ENCODE measurements at places on chromosomes 3 and 15.

DNA sequence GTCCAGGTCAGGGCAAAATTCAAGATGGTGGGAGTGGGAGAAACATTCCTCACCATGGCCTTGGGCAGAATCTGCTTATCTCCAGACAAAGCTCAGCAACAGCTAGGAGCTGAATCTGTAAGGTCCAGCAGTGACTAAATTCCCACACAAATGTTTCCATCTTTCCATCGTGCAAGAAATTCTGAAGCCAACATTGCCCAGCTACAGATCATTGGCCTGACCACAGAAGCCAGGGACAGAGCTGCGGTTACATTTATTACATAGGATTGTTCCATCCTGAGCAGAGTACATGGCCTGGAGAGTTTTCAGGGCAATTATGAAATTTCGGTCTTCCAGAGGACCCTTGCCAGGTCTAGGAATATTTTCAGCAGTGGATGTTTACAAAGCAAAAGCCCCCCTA is 100.3 kb downstream of the LIPC start:
- DNase-seq: no peak

GRCh38 chr3:71702131-71703024 is 22.8 kb downstream of the EIF4E3 start:
- peak; percentile 34 for DNase-seq

DNA sequence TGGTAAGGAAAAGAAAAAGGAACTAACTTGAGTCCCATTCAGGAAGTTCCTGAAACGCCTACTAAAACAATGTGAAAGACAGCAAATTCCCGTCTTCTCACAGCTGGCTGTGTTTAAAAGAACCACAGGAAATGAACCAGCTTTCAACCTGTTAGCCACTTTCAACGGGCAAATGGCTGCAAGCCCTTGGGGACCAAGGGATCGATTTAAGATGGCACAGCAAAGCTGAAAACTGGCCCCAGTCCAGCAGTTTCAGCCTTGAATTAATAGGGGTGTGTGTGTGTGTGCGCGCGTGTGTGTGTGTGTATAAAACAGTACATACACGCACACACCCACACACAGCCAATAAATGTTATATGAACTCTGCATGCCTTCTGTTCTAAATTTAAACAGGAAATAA is 168.7 kb upstream of the TMCO5A start:
- DNase-seq: no peak

- no peak for DNase-seq
These were observed 171.6 kb downstream of the CD47 start for GRCh38 chr3:107919239-107919638.

Measured in activated naive CD4-positive, alpha-beta T cell treated with Interleukin-2 at 50 U/mL for 16 hours (primary cell).